Lower lobe of right lung (tissue), 2 donors: ENCODE measurements at places on chromosomes 12 and 14. TPM values are rescaled to one million over a fixed set of nuclear protein-coding genes. Genes with fewer than 3 reads are reported as not detected.

DNA sequence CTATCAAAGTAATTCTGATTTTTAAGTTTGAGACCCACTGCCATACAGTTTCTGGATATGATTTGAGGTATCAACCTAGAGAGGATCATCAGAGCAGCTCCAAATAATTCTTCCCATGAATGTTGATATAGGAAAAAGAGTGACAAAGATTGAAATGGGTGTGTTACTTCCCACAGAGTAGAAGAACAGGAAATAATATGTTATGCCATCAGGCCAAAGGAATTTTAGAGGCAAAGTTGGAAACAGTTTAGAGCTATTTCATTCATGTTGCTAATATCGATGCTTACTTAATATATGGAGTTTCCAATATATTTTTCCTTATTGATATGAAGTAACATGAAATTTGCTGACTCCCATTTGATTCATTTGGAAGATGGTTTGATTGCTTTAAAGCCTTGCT, 8.9 kb upstream of the MSRB3 start:
- H3K27me3 ChIP-seq = no peaks in the 10 kb centered on the region
- no peak overlapping the region for H3K4me3 ChIP-seq
- H3K4me1 ChIP-seq = no peaks in the 10 kb centered on the region
- H3K27ac ChIP-seq = no peak overlapping the region
- no peaks in the 10 kb centered on the region for H3K36me3 ChIP-seq

DNA sequence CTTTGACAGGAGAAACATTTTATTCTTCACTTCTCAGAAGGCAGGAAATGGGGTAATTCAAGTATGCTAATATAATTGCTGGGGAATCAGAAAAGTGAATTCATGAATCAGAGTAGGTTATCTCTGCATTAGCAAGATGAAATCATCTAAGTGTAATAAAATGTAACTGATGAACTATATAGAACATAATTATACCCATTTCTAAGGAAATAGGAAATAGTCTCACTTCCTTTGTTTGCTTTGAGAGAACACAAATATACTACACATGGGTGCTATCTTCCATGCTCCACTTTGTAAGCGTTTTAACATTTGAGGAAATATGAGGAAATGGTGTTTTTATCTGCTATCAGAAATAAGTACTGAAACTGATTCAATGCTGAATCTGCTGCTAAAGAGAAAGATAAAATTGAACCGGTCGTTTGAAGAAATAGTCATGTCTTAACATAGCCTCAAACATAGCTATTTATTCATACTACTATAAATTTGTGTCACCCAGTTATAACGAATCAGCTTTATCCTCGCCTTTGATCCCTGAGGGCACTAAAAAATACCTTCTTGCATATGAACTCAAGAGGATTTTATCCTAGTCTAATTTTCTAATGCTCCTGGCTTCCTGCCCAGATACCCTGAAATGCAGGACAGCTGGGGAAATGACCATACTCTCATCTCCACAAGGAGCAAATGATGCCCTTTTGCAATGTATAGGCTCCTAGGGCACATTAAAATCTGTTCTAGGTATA, 696.0 kb downstream of the C12orf50 start:
- H3K4me1 ChIP-seq = no peaks in the 10 kb centered on the region
- no peak for DNase-seq
- no peaks in the 10 kb centered on the region for H3K36me3 ChIP-seq
- H3K4me3 ChIP-seq = no peak overlapping the region
- H3K27ac ChIP-seq = no peak overlapping the region

DNA sequence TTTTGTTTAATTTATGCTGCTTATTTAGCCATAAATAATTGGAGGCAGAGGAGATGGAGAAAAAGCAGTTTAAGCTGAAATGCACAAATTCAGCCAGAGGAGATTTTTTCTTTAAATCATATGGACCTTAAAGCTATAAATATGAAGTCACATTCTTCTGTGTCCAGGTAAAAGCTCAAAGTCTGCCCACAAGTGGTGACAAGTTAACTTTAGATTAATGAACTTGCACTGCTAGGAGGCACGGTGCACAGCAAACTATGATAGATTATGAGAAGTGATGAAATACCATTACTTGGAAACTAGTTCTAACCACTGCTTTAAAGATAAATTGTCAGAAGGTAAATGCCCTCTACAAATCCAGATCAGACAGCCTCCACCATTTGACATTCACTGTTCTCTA, 69.0 kb downstream of the IFT81 start:
- H3K4me3 ChIP-seq = no peak overlapping the region
- H3K36me3 ChIP-seq = peaks cover 27% of the 10 kb centered on the region
- no peak overlapping the region for H3K27ac ChIP-seq
- no peaks in the 10 kb centered on the region for H3K27me3 ChIP-seq
- DNase-seq = no peak

DNA sequence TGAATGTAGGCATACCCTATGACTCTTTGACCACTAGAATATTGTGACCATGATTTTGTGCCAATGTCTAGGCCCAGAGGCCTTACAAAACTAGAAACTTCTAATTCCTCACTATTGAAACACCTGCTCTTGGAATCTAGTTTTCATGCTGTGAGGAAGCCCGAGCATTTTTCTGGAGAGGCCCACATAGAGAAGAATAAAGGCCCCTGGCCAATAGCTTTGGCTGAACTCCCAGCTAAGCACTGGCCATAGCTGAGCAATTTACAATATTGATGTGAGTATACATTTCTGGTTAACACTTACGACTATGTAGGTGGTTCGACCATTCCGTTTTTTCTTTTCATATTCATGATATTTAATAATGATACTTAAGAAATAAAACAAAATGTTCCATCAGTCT, 190.3 kb downstream of the KCNH5 start:
- no peak overlapping the region for H3K27ac ChIP-seq
- no peaks in the 10 kb centered on the region for H3K27me3 ChIP-seq
- no peaks in the 10 kb centered on the region for H3K4me1 ChIP-seq

GRCh38 chr14:68637106-68638021, 155.5 kb downstream of the ZFP36L1 start:
- H3K27ac ChIP-seq = peak overlapping the region; percentile 71
- no peaks in the 10 kb centered on the region for H3K36me3 ChIP-seq
- no peaks in the 10 kb centered on the region for H3K27me3 ChIP-seq
- H3K4me3 ChIP-seq = no peak overlapping the region
- H3K4me1 ChIP-seq = peaks cover 47% of the 10 kb centered on the region

Gene FBXL14
- total RNA-seq = 16.6 TPM

DNA sequence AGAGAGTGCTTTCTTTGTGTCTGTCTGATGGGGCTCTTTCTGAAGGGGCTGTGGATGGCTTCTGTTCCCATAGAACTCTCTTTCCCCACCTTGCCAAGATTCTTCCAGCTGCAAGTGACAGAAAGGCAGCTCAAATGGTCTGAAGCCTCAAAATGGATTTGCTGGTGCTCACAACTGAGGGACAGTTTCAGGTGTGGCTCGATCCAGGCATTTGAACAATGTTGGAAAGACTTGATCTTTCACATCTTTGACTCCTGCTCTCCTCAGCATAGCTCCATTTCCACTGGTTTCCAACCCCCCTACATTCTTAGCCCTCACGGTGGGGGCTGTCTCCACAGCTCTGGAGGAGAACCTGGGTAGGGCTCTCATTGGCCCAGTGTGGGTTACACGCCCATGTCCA, 15.9 kb downstream of the RFLNA start:
- H3K27ac ChIP-seq = no peak overlapping the region
- no peak for DNase-seq
- no peak overlapping the region for H3K4me3 ChIP-seq
- H3K4me1 ChIP-seq = no peaks in the 10 kb centered on the region
- no peaks in the 10 kb centered on the region for H3K27me3 ChIP-seq
- H3K36me3 ChIP-seq = no peaks in the 10 kb centered on the region

DNA sequence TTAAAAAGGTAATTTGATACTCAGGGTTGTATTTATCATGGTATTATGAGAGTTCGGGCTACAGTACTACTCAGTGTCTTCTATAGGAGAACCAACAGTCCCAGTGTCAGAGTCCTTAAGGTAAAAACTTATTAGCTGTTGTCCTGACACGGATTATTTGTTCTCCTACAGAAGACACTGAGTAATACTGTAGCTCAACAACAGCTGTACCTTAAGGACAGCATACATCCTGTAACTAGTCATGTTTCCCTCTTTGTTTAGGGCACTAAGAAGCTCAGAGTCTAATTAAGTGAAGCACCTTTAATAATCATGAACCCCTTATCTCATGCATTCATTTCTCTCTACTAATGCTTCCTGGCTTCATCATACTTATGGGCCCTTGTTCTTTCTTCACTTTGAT, 33.9 kb downstream of the ARF6 start:
- no peak for DNase-seq
- no peak overlapping the region for H3K4me3 ChIP-seq
- no peaks in the 10 kb centered on the region for H3K27me3 ChIP-seq
- peaks cover 4% of the 10 kb centered on the region for H3K4me1 ChIP-seq

- H3K4me1 ChIP-seq = no peaks in the 10 kb centered on the region
- H3K36me3 ChIP-seq = no peaks in the 10 kb centered on the region
- H3K27ac ChIP-seq = no peak overlapping the region
Measured at GRCh38 chr14:32666308-32666707, 272.4 kb upstream of the NPAS3 start.

Gene SALL2
- total RNA-seq = 7.1 TPM

- no peaks in the 10 kb centered on the region for H3K4me1 ChIP-seq
- DNase-seq = no peak
- no peaks in the 10 kb centered on the region for H3K27me3 ChIP-seq
- no peaks in the 10 kb centered on the region for H3K36me3 ChIP-seq
Measured at GRCh38 chr14:80621701-80622100, 319.8 kb downstream of the CEP128 start.

DNA sequence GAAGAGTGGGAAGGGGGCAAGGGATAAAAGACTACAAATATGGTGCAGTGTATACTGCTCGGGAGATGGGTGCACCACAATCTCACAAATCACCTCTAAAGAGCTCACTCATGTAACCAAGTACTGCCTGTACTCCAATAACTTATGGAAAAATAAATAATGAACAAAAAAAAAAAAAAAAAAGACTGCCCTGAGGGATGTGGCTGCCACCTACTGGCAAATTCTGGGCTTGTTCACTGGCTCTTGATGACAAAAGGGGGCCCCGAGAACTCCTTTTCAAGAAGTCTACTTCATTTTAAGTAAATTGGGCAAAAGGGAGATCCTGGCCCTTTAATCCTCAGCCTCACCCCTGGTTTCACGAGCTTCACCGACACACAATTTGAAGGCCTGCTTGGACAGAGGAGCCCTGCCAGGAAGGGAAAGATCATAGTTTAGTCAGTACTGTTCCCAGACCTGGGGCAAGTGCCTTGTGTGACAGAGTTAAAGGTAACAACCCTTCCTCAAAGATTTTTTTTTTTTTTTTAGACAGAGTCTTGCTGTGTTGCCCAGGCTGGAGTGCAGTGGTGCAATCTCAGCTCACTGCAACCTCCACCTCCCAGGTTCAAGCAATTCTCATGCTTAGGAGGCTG, 26.1 kb upstream of the STAC3 start:
- DNase-seq = no peak
- H3K36me3 ChIP-seq = peaks cover 86% of the 10 kb centered on the region
- H3K27ac ChIP-seq = no peak overlapping the region
- H3K4me3 ChIP-seq = no peak overlapping the region
- H3K4me1 ChIP-seq = peaks cover 5% of the 10 kb centered on the region

Gene LRRIQ1
- total RNA-seq = 10.6 TPM

Gene CELA1
- total RNA-seq = not detected
